ENCODE measurements at places on chromosomes 6 and 20. TPM values are rescaled to one million over a fixed set of nuclear protein-coding genes. Genes with fewer than 3 reads are reported as not detected.

STX11 gene
- 29.5 TPM for total RNA-seq

BPIFB2 gene
- total RNA-seq = not detected

TTLL9 gene
- total RNA-seq = not detected

OR2H2 gene
- total RNA-seq = not detected

GRCh38 chr6:37490536-37491170 is 9.0 kb downstream of the CCDC167 start:
- no peaks in the 10 kb centered on the region for H3K4me1 ChIP-seq
- no peaks in the 10 kb centered on the region for H3K27me3 ChIP-seq
- no peak overlapping the region for H3K27ac ChIP-seq
- no peaks in the 10 kb centered on the region for H3K36me3 ChIP-seq
- H3K4me3 ChIP-seq = no peak overlapping the region

GRCh38 chr6:147534116-147534860 is 25.8 kb downstream of the SAMD5 start:
- H3K27me3 ChIP-seq = no peaks in the 10 kb centered on the region
- no peaks in the 10 kb centered on the region for H3K36me3 ChIP-seq
- H3K4me3 ChIP-seq = no peak overlapping the region
- H3K4me1 ChIP-seq = no peaks in the 10 kb centered on the region

DNA sequence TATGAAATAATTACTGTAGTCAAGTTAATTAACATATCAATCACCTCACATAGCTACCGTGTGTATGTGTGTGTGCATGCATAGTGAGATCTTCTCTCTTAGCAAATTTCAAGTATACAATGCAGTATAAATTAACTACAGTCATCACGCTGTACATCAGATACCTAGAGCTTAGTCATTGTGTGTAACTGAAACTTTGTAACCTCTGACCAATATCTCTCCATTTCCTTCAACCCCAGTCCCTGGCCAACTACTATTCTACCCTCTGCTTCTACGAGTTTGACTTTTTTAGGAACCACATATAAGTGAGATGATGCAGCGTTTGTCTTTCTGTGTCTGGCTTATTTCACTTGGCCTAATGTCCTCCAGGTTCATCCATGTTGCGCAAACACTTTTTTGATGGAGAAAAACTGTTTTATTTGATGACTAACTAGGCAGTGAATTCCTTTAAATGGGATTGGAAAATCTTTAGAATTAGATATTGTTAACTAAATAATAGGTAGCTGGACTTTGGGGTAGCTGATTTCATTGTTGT is 459.5 kb downstream of the DHX35 start:
- DNase-seq = no peak
- H3K4me1 ChIP-seq = no peaks in the 10 kb centered on the region
- H3K4me3 ChIP-seq = no peak overlapping the region
- no peak overlapping the region for H3K27ac ChIP-seq
- H3K27me3 ChIP-seq = no peaks in the 10 kb centered on the region

DNA sequence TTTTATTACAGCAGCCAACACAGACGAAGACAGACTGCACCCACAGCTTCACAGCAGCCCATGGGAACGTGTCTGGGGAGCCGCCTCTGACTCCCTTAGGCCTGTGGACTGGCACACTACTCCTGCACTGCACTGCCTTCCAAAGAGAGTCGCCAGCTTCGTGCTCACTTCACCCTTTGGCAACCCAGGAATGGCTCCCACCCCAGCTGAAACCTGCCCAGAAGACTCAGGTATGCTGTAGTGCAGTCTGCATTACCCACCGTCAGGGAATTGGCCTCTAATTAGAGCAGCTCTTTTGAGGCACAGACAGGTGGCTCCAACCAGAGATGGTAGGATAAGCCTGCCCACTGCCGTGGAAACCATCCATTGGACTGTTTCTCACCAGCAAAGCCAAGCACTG is 39.9 kb upstream of the FRMD1 start:
- no peak overlapping the region for H3K4me3 ChIP-seq
- no peak overlapping the region for H3K27ac ChIP-seq
- DNase-seq = no peak
- H3K4me1 ChIP-seq = no peaks in the 10 kb centered on the region
- no peaks in the 10 kb centered on the region for H3K36me3 ChIP-seq
- H3K27me3 ChIP-seq = no peaks in the 10 kb centered on the region

- DNase-seq = peak; percentile 15
- no peaks in the 10 kb centered on the region for H3K4me1 ChIP-seq
- no peak overlapping the region for H3K27ac ChIP-seq
- no peaks in the 10 kb centered on the region for H3K27me3 ChIP-seq
- H3K36me3 ChIP-seq = no peaks in the 10 kb centered on the region
- H3K4me3 ChIP-seq = no peak overlapping the region
These were observed 8.1 kb upstream of the SERPINB9 start for GRCh38 chr6:2911171-2911570.

GRCh38 chr6:12348530-12349511 is 58.7 kb downstream of the EDN1 start:
- H3K4me1 ChIP-seq = peaks cover 40% of the 10 kb centered on the region
- peak; percentile 72 for DNase-seq
- H3K4me3 ChIP-seq = no peak overlapping the region
- H3K27ac ChIP-seq = peak overlapping the region; percentile 81
- no peaks in the 10 kb centered on the region for H3K27me3 ChIP-seq

- H3K27me3 ChIP-seq = no peaks in the 10 kb centered on the region
- no peaks in the 10 kb centered on the region for H3K4me1 ChIP-seq
- DNase-seq = no peak
These were observed 183.1 kb downstream of the MOXD1 start for GRCh38 chr6:132218059-132218696.

GRCh38 chr20:57060407-57061050 is 205.9 kb downstream of the BMP7 start:
- H3K4me3 ChIP-seq = no peak overlapping the region
- H3K36me3 ChIP-seq = no peaks in the 10 kb centered on the region
- no peaks in the 10 kb centered on the region for H3K27me3 ChIP-seq
- H3K27ac ChIP-seq = no peak overlapping the region
